ENCODE measurements at places on chromosomes 6 and 20.

DNA sequence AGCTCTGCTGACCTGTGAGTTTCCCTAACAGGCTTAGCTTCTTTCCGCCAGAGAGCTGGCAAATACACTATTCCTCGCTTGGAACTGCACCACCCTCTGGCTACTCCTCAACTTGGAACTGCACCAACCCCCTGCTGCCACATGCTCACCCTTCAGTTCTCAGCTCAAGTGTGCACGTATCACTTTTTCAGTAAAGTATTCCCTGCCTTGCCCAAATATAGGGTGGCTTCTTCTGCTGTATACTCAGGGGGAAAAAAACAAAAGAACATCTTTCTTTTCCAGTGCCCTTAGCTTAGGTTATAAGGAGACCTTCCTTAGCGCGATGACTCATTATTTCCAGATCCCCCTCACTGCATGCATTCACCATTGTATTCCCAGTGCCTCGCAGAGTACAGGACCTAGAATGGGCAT lies 21.2 kb downstream of the GNAS-AS1 start:
- no peak for DNase-seq

- no peak for DNase-seq
Observed at GRCh38 chr6:30748851-30749540, 4.6 kb upstream of the IER3 start.

DNA sequence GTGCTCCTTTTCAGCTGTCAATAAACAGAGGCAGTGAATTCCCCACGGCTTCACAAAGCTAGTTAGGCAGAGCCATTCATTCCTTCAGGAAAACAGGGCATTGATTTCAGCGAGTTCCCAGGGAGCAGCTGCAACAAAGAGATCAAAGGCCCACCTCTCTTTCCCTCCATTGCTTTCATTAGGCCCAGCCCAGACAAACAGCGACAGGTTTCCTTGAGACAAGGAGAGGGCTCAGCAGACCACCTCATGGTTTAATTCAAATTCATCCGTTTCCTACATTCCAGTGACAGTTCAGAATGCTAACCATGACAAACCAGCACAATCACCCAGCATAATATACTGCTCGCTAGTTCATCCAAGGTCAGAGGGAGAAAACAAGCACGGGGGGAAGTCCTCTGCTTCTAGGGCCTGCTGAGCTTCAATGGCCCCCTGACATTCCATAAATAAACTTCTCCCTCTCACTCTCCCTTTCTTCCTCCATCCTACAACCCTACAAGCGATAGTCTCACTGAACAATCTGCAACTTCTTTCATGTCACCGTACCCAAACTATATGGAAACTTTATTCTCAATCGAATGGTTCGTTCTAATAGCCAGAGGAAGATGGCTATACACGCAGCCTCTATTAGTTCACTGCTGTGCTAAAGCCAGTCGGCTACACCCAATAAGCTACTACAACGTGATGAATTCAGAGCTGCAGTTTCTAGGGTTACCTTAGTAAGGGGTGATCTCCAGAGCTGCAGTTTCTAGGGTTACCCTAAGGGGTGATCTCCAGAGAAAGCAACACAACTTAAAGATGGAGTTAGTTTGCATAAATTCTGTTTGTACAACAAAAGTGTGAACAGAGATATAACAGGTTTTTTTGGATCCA lies 34.7 kb downstream of the PLAGL1 start:
- DNase-seq = no peak

DNA sequence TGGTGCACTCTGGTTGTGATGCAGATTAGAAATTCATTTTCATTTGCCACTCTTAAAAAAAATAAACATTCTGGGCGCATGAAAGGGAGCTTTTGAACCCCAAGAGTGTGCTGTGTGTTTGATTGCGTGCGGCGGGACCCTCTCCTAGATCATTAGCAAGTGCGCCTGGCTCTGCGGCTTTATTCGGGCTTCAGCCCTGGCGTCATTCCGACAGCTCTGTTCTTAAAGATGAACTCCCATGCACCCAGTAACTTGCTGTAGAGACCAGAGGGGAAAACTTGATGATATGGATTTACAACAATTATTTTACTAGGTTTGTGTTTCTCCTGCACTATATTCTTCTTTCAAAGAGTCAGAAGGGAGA lies 48.9 kb upstream of the ARMC2 start:
- no peak for DNase-seq

GRCh38 chr6:89311853-89312531 lies 3.1 kb downstream of the GABRR2 start:
- no peak for DNase-seq

- no peak for DNase-seq
Observed at GRCh38 chr6:15943423-15943822, 185.5 kb upstream of the MYLIP start.

DNA sequence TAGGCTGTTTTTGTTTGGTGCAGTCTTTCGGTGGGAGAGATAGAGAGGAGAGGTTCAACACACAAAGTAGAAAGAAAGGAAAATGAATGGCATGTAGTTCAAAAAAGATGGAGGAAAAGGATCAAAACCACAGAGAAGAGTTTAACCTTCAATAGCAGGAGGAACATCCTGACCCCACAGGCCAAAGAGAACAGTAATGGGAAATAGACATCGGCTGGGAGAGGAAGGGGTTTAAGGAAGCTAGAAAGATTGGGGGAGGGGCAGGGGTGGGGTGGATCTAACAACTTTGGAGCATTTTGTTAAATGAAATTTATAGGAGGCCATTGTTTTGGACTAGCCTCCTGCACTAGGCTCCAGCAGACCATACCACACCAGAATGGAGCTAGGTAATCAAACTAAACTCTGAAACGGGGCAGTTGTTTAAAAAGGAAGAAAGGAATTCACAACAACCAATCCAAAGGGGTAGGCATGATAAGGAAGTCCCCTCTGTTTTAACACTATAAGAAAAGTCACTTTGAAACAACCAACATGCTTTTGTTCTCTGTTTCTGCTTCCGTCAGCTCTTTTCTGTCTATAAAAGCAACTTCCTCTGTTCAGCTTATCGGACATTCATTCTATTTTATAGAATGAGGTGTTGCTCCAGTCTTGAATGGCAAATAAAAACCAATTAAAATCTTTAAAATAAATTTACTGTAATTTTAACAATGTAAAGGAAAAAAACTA lies 82.6 kb downstream of the EPB41L2 start:
- no peak for DNase-seq

- no peak for DNase-seq
Observed at GRCh38 chr6:55456016-55456415, 123.0 kb downstream of the HMGCLL1 start.

- no peak for DNase-seq
Observed at GRCh38 chr6:129607581-129608186, 102.3 kb downstream of the ARHGAP18 start.

- no peak for DNase-seq
Observed at GRCh38 chr6:37640786-37641395, 56.8 kb downstream of the MDGA1 start.

DNA sequence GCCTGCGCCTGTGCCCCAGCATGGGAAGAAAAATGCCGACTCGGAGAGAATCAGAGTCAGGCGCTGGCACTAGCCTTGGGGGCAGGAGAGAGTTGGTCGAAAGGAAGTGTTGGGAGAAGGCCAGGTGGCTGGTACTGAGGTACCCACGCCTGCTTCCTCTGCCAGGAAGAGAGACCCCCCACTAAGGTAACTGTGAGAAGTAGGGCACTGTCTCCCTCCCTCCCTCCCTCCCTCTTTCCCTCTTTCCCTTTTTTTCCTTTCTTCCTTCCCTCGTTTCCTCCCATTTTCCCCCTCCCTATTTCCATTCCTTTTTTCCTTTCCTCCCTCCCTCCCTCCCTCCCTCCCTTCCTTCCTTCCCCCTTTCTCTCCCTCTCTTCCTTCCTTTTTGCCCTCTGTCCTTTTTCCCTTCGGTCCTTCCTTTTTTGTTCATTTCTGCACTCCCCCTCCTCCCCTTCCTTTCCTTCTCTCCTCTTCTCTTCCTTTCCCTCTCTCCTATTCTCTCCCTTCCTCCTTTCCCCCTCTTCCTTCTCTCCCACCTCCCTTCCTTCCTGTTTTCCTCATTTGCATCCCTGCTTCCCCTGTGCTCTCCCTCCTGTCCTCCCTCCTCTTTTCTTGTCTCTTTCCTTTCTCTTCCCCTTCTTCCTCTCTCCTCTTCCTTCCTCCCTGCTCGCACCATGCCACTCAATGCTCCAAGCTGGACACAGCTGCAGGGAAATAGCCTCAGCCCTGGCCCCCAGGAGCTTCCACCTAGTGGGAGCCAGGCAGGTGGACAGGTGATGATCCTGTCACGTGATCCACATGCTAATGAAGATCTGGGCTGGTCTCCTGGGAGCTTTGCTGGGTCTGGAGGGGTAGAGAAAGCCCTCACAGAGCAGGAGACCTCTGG lies 148.0 kb downstream of the DHX35 start:
- DNase-seq = no peak

DNA sequence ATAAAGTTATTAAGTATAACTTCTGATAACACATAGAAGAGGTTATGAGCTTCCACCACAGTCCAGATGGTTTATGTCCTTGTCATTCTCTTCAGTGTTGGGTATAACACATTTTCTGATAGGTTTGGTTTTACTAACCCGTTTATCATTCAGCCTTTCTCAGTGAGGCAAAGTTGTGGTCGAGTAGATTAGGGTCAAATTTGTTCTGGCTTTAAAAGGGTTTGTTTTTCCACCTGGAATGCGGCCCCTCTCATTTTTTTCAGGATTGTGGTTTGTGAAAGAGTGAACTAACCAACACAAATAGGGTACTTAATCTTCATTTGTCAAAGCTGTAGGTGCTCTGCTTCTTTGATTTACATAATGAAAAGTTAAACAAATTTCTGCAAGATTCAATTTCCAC lies 204.2 kb upstream of the ASCC3 start:
- DNase-seq = no peak

DNA sequence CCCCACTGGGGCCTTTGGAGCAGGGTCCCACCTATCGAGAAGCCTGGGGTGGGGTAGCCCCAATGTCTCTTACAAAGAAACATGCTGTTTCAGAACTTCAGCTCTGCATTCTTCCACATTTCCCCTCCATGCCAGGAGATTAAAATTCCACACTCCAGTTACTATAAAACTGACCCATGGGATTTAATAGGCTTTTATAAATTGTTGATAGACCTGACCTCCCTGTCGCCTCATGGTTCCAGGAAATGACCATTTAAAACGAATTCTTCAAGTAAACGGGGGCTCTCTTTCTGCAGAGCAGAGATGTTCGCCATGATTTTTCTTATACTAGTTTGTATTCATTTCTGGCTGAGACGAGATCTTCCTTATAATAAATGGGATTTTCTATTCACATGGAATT lies 19.3 kb downstream of the RIN2 start:
- no peak for DNase-seq

- peak; percentile 50 for DNase-seq
Observed at GRCh38 chr20:50189681-50190250, 864 bp upstream of the CEBPB start.

GRCh38 chr6:125688138-125688537 lies 61.3 kb upstream of the HEY2 start:
- DNase-seq = no peak

- DNase-seq = no peak
Observed at GRCh38 chr6:3836566-3836965, 12.6 kb upstream of the FAM50B start.

DNA sequence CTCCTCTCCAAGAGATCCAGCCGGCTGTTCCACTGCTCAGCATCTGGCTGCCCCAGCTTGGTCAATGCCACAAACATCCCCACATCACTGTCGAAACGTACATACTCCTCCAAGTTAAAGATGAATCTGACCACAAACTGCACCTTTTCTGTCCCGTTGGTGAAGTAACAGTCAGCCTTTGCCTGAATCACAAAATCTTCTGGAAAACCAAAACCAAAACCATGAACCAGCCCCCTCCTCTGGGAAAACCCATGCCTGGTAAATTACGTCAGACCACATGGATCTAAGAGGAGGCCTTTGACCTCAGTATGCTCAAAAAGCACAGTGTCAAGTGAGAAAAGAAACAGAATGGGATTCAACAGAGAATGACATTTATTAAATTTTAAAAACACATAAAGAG lies 1.7 kb downstream of the HLA-DOB start:
- DNase-seq = no peak

- no peak for DNase-seq
Observed at GRCh38 chr6:108846628-108847027, 1.6 kb upstream of the ARMC2 start.

GRCh38 chr20:12965870-12966251 lies 42.9 kb upstream of the SPTLC3 start:
- no peak for DNase-seq

DNA sequence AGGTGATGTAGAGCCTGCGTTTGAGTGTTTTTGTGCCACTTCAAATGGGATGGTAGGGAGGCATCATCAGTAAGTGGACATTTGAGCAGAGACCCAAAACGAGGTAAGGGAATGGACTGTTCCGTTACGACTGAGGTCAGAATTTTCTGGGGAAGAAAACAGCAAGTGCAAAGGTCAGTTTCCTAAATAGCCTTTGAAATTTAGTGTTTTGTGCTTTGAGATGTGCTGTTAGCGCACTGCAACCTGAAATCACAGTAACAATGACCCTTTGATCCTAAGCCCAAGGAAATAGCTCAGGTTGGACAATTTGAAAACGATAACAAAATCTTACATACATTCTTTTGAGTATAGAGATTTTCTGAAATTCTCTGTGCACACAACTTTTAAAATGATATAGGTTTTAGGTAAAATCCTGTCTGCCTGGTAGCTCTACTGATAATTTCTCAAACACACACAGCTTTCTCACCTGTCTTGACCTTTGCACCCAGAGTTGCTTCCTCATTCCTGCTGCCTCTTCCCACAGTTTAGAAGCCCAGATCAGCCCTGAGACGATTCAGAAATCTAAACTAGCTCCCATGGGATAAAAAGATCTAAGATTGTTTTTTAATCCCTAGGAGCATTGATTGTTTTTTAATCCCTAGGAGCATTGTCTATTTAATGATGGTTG lies 22.1 kb downstream of the DCBLD1 start:
- no peak for DNase-seq

- DNase-seq = no peak
Observed at GRCh38 chr20:46283426-46284039, 24.8 kb downstream of the CDH22 start.

DNA sequence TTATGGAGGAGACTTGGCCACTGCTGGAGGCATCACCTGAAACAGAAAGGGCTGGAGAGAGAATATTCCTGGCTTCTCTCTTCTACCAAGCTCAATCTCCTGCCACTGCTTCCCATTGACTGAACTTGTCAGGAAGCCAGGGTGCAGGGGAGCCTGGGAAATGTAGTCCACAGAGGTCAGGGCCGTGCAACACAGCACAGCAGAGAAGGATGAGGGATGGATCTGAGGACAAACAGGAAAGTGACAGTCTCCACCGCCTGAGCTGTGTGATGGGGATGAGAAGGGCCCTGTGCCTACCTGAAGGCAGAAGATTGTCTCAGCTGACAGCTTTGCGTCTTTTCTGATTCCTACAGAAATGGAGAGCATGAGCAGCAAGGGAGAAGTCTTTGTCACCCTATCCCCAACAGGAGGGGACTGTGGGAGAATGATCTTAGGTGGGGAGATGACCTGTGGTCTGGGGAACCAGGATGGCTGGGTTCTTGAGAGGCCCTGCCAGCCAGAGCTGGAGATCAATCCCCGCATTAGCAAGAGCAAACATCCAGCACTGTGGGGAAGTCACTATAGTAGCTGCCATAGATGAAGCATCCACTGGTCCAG lies 114.2 kb downstream of the SNX5 start:
- no peak for DNase-seq

Data from activated CD8-positive, alpha-beta memory T cell treated with anti-CD3 and anti-CD28 coated beads, Interleukin-2, amount 50 U/mL, for 4 hours (primary cell).